Hematopoietic multipotent progenitor cell (in vitro differentiated cells): ENCODE measurements at places on chromosomes 16 and 17.

DNA sequence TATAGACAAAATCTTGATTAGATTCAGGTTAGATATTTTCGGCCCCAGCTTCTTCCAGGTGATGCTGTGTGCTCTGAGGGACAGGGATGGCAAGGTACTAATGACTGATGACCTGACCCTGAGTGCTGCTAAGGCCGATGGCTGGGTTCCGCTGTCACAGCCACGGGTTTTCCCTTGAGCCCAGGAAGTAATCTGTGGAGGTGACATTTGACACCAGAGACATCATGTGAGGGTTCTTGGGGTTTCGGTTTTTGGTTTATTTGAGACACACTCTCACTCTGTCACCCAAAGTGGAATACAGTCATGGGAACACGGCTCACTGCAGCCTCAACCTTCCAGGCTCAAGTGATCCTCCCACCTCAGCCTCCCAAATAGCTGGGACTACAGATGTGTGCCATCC is 9.8 kb downstream of the OTOP3 start:
- no peak for DNase-seq

DNA sequence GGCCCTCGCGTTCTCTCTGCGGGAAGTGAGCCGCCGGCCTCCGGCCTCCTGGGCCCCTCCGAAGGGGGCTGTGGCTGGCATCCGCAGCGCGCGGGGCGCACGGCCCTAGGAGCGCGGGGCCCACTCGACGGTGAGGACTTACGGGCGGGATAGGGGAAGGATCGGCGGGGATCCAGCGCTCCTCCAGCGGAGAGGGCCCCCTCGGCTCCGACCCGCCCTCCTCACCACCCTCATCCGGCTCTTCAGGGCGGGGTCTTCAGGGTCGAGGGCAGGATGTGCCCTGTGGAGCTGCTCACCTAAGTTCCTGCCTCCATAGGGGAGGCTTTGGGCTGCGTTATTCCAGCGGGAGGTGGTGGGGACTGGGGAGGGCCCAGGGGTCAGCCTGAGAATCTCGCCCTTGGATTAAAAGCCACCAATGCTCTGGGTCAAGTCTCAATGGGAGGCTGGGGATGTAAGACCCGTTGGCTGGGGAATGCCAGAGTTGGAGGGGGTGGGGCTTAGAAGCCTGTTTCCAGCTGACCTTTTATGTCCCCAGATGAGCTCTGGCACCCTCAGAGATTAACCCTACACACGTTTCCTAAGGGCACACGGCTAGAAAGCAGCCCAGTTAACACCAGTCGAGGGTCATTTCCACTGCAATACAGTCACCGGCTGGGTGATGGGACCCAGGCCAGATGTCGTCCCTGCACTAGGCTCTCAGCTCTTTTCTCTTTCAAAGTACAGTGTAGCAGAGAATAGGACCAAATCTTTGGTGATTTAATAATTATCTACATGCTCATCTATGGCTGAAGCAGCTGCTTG is 13.4 kb downstream of the TBX2 start:
- no peak for DNase-seq

GRCh38 chr16:80526418-80527061 is 14.3 kb upstream of the DYNLRB2 start:
- DNase-seq, result peak; percentile 58

- DNase-seq, result no peak
Measured at GRCh38 chr17:31672161-31672819, 186.8 kb downstream of the COPRS start.

GRCh38 chr17:81332118-81332834 is 37.2 kb upstream of the SLC38A10 start:
- no peak for DNase-seq

DNA sequence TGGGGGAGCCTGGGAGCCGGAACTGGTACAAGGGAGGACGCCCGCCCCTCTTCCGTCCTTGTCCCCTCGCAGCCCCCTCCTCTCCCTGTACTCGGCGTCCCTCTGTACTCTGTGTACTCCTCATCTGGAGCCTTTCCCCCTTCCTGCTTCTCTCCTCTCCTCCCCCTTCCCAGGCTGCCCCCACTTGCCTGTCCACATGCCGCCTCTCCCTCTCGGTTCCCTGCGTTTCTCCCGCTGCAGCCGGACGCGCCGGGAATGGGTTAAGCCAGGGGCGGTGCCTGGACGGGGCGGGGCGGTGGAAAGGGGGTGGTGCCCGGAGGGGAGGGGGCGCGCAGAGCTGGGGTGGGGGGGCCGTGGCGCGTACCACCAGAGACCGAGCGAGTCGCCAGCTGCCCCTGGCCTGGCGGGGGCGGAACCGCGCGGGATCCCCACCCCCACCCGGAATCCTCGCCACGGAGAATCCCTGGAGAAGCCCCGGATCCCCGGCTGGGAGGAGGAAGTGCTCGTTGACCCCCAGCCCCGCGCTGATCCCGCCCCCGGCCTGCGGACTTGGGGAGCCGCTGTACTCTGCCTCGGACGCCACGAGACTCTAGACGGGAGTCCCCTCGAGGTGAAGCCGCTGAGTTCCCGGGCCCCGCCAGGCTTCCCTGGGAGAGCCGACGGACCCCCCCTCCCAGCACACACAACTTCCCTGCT is 22.6 kb downstream of the GJD3 start:
- no peak for DNase-seq

DNA sequence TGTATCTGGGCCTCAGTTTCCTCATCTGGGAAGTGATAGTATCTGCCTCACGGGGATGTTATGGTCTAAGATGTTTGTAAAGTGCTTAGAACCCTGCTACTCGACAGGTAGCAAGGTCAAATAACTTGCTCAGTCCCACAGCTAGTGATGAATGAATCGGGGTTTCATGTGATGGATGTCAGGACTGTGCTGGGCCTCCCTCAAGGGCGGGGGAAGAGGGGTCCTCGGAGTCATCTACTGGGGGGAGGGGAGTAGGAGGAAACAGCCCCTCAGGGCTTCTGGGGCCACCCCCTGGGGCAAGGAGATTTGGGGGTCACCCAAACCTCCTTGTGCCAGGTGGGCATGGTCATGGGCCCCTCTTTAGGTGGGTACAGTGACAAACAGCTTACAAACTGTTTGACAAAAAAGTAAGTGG is 732 bp downstream of the PNPO start:
- DNase-seq, result no peak

- no peak for DNase-seq
Measured at GRCh38 chr17:31535581-31535981, 144.1 kb downstream of the RAB11FIP4 start.

DNA sequence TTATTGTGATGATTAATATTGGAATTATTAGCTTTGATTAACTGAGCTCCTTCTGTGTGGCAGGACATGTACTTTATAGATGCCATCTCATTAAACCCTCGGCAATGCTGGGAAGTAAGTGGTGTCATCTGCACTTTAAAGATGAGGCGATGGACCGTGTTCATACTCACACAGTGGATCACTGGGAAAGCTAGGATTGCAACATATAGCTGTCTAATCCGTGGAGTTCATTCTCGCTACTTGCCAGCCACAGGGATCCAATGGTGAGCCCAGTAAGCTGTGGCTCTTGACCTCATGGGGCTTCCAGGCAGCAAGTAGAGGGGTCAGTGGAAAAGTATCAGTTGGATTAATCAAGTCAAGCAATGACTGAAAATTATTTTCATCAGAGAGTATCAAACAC is 587.9 kb downstream of the CDH13 start:
- no peak for DNase-seq

GRCh38 chr17:77011173-77012011 is 129.4 kb upstream of the SEC14L1 start:
- peak; percentile 57 for DNase-seq

- no peak for DNase-seq
Measured at GRCh38 chr16:84228256-84228838, 11.5 kb downstream of the KCNG4 start.

GRCh38 chr17:81511554-81511803 is 1.1 kb downstream of the ACTG1 start:
- DNase-seq, result no peak

DNA sequence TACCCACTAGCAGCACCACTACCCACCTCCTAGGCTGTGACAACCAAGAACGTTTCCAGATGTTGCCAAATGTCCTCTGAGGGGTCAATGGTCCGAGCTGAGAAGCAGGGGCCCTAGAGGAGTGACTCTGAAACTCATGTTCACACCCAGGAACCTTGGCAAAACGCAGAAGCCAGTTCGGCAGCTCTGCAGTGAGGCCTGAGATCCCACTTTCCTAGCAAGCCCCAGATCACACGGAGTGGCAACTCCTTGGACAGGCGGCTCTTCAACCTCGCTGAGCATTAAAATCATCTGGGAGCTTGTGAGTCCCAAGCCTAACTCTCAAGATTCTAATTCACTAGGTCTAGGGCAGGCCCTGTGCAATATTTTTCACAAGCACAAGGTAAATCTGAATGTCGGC is 17.3 kb downstream of the ELAC2 start:
- no peak for DNase-seq

DNA sequence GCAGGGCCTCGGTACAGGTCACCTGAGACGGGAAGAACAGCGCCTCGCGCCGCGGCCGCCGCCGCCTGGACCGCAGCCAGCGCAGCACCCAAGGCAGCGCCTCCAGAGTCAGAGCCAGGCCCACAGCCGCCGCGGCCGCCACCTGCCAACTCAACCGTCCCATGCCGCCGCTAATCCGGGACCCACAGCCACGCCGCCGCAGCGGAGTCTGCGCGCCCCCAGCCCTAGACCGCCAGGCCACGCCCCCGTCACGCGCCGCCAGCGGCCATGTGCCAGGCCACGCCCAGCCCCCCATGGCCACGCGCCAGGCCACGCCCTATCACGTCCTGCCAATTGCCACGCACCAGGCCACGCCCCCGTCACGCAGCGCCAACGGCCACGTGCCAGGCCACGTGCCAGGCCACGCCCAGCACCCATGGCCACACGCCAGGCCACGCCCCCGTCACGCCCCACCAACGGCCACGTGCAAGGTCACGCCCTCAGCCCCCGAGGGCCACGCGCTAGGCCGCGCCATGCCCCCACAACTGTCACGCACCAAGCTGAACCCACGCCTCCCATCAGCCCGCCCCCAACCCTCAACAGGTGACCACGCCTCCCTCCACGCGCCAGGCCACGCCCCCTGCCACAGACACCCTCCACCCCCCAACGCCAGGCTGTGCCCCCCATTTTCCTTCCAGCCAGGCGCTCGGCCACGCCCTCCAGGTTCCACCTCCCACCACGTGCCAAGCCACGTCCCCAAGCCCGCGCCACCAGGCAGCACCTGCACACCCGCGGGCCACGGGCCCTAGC is at the start of gene PLD6:
Gene PLD6, minus strand, starts transcription at position 210 of the 789 bp plus-strand sequence. Its CDS starts 47 bp downstream, at position 163.
- DNase-seq, result peak; percentile 87

DNA sequence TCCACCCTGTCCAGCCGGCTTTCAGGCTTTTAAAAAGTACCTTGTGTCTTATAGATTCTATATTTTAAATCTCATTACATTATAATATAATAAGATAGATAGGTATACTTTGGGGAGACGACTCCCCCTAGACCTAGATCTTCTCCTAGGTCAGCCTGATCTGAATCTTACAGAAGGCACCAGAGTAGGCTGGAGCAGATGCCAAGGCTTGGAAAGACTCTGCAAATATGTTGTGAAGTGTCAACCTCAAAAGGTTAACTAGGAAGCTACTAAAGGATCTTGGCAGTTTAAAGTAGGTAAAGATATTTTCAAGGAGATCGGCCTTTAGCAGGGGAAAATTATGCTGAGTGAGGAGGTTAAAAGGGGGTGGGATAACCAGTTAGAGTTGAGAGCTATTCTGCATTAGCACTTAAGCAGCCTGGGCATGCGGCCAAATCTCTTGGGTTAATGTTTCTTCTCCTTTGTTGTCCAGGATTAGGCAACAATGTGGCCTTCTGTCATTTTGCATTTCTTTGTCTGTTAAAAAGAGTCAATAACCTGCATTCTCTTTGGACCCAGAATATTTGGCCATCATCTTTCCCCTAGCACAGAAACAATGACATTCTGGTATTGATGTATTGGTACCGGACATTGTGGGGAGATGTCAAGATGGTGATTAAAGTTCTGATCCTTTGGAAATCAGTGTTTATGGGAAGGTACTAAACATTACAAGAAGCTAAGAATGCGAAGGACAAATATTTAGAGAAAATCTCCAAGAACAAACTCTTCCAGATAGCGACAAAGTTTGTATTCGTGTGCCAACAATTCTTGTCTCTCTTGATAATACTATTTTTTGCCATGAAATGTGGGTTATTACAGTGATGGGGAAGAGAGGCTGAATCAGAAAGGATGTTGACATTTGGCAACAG is 51.2 kb upstream of the DHX40 start:
- DNase-seq, result no peak

DNA sequence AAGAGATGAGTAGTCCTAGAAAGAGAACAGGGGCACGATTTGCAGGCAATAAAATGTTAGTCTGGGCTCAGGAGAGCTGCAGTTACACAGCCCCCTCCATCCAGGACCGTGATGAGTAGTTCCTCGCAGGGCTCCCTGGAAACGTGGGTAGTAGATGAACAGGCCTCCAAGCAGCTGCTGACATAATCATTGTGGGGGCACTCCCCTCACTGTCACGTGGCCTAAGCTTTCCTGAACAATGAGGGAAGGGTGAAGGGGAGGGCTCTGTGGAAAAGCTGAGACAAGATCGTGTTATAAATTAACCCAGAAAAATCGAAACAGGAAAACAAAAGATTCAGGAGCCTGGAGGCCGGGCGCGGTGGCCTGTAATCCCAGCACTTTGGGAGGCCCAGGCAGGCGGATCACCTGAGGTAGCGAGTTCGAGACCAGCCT is 1.3 kb upstream of the PER1 start:
- no peak for DNase-seq

DNA sequence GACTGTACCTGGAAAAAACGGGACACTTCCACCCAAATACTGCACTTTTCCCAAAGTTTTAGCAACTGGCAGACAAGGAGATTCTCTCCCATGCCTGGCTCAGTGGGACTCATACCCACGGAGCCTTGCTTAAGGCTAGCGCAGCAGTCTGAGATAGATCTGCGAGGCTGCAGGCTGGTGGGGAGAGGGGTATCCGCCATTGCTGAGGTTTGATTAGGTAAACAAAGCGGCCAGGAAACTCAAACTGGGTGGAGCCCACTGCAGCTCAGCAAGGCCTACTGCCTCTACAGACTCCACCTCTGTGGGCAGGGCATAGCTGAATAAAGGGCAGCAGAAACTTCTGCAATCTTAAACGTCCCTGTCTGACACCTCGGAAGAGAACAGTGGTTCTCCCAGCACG is 44.8 kb downstream of the UTP18 start:
- no peak for DNase-seq

DNA sequence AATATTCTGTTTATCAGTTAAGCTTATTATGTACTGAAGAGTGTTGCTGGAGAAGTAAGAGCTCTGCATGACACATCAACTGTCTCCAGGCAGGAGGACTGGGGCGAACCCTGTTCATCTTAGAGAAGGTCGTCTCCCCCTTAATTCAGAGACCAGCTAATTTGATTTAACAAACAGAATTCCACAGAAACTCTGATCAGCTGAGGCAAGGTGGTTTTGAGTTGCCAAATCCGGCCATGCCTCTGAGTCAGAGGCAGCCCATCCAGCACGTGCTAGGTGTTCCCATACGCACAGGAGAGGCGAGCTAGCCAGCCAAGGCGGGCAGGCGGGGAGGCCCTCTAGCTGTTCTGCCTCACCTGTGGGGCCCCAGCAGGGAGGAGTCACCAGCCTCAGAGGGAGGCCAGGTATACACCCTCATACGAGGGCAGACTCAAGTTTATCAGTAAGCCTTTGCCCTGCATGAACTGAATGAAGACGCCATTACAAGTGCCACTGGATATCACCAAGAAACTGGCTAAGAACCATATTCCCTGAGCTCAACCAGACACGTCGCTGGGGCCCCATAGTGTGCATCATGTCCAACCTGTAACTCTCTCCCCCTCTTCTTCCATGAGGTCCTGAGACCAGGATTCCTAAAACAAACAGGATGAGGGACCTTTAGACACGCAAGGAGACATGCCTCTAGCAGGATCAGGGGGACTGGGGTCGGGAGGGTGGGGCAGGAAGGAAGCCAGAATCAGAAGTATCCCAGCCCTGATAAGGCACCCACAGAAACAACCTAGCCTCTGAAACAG is 25.7 kb downstream of the STAT5A start:
- no peak for DNase-seq

- DNase-seq, result no peak
Measured at GRCh38 chr17:64411999-64412771, 21.5 kb upstream of the PECAM1 start.
